ENCODE measurements at places on chromosomes 4 and X.

DNA sequence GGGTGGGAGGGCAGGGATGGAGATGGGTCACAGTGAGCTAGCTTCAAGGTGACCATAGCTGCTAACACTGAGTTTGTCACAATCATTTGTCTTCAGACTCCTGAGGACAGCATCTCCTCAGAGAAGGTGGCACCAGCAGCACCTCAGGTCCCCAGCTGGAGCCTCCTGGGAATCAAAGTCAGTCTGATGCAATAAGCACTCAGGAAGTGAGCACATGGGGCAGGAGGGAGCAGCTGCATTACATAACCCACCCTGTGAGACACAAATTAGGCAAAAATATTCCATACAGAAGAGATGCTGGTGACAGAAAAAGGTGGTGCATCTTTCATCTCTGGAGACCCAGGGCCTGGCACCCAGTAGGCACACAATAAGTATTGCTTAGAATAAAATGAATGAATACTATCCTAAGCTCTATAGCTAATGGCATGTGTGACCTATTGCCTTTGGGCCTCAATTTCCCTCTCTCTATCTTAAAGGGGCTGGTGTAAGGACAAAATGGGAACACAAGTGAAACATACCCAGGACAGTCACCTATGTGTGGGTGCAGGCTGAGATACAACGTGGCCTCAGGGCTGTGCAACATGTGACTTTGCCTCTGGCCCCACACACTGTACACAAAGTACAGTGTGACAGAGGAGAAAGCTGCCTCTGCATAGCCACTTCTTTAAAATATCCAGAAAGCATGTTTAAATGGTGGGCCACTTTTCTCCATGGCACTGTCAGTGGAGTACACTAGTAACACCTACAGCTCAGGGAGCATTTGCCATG, 37.1 kb downstream of the SLC39A8 start:
- DNase-seq, result no peak

DNA sequence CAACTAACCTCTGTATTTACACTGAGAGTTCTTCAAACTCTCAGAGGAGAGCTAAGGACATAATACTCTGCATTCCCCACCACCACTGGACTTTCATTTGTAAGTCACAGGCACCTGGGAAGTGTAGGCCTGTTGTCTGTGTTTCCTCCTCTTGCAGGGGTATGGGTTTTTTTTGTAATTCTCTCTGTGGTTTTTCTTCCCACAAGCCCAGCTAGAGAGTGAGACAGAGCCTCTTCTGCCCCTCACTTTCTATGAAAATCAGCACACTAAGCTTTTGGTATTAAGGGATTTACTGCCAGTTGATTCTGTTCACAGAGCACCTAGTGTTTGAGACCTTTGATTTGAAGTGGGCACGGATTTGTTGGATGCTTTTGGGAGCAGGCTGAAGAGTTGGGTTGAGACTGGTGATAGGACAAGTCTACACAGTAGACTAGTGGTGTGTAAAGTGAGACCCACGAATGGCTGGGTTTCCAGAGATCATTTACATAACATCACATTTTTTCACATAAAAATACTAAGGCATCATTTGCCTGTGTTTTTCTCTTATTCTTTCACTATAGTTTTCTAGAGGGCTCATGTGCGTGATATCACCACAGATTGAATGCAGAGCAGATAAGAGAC, 28.9 kb upstream of the WDR17 start:
- DNase-seq, result no peak

GRCh38 chr4:15706646-15707362, 3.9 kb downstream of the BST1 start:
- DNase-seq, result no peak

DNA sequence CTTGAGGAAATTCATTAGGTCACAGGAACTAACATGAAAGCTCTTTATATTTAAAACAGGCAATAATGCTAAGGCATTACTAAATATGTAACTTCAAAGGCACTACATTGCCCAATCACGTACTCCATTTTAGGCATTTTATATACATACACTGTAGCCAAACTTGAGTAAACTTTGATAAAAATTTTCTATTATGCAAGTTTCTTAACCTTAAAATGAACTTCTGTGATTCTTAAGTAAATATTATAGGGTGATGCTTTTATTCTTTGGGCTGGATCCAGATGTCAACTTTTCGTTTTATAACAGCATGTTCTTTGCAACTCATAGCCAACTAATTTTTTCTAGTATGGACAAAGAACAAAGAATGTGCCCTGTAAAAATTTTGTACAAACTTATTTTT, 28.3 kb upstream of the MAP9 start:
- no peak for DNase-seq

DNA sequence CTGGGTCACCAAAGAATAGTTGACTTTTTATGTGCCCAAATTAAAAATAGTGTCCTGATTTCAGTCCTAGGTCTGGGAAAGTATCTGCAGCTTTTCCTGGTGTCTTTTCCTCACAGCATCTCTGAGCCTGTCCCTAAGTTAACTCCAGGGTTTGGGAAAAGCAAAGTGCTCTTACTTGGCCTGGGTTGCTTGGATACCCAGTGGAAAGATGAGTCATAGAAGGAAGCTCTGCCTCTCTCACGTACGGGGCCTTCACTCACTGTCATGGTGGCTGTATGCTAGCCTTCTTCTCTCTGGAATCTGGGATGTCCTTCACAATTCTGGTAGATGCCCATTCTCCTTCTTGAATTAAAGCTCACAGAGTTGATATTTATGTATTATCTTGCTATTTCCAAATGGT, 607.3 kb downstream of the ANKRD50 start:
- no peak for DNase-seq

DNA sequence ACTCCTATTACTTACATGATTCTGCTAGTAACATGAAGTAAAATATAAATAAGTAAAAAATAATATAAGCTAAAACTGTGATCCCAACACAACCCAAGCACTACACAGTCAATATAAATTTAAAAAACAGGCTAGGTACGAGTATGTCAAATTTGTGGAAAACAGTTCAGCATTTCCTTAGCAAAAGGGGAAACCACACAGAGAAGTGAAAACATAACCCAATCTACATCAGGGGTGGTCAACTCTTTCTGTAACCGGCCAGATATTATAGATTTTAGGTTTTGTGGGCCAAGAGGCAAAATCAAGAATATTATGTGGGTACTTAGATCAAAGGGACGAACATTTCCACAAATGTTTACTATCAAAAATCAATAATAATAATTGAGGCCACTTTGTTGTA, 70.1 kb downstream of the CHST7 start:
- no peak for DNase-seq

DNA sequence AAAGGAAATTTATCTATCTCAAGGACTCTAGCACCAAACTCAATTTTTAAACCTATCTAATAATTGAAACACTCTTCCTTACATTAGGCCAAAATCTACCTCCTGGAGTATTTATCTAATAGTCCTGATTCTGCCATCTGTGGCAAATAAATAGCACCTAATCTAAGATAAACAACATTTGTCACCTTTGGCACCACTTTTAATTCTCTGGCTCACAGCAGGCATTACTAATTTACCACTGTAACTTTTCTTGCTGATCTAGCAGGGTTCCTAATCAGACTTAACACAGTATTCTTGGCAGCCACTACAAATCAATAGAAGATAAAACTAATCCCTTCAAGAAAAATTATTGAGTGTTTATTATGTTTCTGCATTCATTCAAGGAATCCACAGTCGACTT, 161.1 kb downstream of the KCTD8 start:
- DNase-seq, result no peak

DNA sequence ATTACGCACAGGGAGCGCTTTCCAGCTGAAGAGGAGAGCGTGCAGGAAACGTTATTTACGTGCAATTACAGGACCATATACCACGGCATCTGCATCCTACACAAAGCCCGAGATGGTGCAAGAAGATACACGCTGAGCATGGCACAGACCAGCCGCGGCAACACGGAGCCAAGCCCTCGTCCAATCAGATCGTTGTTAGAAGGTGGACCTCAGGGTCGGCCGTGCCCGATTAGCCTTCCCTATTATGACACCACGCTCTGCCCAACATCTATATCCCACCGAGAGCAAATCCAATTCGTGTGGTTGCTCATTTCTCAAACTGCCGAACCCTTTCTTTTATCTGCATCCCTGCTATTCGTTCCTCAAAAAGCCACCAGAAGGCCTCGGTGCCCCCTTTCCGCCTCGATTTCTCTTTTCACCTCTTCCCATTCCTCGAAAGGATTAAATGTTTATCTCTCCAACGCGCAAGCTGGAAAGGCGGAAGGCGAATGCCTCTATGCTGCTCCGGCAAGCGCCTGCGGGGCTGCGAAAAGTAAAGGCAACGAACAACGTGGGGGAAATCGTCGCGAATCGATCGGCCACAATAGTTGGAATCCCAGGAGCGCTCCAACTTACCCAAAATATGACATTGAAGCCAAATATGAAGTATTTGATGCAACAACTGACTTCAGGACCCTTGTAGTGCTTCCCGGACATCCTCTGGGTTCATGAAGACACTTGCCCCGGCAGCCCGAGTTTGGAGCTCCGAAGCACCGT, 702 bp downstream of the TSPAN5 start:
- DNase-seq, result no peak

- no peak for DNase-seq
Measured at GRCh38 chr4:56959100-56959499, 18.3 kb downstream of the NOA1 start.

GRCh38 chr4:38805530-38806145, 1.0 kb upstream of the TLR1 start:
- no peak for DNase-seq

GRCh38 chrX:19212037-19212436, 89.8 kb upstream of the ADGRG2 start:
- DNase-seq, result no peak

DNA sequence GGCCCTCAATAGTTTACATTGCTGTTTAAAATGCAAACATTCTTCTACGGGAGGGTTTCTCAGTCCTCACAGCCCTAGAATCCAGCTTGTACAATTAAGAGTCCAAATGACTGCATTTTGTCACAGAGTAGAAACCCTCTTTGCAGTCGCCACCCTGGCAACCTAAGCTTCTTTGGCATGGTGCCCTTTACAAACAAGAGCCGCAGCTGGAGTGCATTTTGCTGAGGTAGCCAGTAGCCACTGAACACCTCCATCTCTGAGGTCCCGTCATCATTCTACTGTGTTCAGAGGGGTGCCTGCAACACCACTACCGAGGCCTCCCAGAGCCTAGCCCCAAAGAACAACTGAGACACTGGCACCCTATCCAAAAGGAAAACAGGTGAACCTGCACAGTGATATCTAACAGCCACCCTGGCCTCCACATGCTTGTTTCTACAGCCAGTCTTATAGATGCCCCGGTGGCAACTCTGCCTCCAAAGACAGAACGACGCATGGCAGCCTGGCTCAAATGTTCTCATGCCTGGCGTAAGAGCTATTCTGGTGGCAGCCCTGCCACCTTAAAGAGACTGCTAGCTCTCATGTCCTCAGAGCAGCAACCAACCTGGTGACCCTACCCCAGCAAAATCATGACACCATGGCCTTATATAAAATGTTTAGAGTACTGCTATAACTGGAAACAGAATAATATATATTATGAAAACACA, 801.9 kb downstream of the TECRL start:
- no peak for DNase-seq

GRCh38 chrX:154712781-154713740, 37.8 kb downstream of the GAB3 start:
- DNase-seq, result no peak

DNA sequence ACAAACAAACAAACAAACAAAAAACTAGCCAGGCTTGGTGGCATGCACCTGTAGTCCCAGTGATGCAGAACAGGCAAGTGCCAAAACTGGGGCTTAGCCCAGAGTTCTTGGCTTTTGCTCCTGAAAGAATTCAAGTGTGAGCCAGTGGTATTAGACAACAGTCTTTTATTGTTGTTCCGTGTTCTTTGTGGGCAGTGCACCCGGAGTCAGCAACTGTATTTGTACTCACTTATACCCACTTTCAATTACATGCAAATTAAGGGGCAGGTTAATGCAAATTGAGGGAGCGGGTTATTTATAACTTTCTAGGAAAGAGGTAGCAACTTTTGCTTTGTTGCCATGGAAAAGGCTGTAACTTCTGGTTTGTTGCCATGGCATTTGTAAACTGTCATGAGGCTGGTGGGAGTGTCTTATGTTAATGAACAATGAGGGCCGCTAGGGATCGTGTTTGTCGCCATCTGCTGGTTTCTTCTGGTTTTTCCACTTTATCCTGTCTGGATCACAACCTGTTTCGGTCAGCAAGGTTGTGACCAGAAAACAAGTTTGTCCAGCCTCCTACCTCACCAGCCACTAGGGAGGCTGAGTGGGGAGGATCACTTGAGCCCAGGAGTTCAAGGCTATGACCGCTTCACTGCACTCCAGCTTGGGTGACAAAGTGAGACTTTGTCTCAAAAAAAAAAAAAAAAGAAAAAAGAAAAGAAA, 88.8 kb upstream of the ESX1 start:
- no peak for DNase-seq

- no peak for DNase-seq
Measured at GRCh38 chr4:110636680-110637407, 14.0 kb upstream of the PITX2 start.

DNA sequence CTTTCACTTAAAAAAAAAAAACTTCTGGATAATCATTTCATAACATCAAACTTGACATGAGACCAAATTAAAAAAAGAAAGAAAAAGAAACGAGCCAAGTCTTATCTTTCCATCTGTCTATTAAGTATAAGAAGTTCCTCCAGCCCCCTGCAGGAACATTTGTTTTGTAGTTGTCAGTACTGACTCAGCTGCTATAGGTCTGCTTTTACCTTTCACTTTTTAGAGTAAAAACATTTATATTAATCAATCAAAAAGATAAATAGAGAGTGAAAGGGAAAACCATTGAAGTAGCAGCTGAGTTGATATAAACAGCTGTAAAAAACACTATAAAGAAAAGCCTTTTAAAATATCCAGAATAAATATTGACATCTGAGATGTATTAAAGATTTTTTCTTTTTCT, 46.1 kb downstream of the CCDC158 start:
- DNase-seq, result no peak

DNA sequence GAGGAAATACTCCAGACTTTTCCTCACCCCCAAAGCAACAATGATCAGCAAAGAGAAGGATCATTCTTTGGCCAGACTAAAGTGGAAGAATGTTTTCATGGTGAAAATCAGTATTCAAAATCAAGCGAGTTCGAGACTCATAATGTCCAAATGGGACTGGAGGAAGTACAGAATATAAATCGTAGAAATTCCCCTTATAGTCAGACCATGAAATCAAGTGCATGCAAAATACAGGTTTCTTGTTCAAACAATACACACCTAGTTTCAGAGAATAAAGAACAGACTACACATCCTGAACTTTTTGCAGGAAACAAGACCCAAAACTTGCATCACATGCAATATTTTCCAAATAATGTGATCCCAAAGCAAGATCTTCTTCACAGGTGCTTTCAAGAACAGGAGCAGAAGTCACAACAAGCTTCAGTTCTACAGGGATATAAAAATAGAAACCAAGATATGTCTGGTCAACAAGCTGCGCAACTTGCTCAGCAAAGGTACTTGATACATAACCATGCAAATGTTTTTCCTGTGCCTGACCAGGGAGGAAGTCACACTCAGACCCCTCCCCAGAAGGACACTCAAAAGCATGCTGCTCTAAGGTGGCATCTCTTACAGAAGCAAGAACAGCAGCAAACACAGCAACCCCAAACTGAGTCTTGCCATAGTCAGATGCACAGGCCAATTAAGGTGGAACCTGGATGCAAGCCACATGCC, 89.7 kb downstream of the TET2 start:
- no peak for DNase-seq

GRCh38 chr4:59848457-59848856, 1351.7 kb upstream of the ADGRL3 start:
- DNase-seq, result no peak
